ENCODE measurements at places on chromosomes 12 and 14.

DNA sequence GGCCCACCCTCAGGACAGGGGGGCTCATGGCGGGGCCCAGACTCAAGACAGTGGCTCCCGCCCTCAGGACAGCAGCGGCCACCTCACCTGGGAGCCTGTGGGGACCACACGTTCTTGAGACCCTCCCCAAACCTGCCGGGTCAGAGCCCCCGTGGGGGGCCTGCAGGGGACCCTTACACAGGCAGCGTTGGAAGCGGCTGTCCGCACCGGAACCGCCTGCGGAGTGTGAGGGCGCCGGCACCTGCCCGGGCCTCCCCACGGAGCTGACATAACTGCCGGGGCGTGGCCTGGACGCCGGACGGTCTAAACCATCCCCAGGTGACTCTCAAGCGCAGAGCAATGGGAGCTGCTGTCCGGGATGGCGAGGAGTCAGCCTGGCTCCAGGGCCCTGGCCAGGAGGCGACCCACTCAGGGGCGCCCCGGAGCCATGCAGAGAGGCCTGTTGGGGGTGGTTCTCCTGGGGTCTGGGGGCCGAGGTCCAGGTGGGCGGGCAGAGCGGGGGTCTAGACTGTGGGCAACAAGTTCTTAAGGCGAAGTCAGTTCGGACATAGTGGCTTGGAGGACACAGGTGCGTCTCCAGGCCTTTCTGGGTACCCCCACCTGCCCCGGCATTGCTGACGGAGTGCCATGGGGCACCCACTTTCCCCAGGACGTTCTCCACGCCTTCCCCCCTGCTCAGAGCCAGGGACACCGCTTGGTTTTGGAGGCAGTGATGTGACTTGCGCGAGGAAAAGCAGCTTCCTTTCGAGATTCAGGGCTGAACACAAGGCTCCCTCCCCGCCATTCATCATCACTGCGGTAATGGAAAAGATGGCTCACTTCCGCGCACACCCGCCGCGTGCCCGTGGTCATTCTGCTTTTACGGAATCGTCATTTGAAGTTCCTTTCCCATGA lies 23.2 kb downstream of the GALNT9 start:
- no peak for DNase-seq

DNA sequence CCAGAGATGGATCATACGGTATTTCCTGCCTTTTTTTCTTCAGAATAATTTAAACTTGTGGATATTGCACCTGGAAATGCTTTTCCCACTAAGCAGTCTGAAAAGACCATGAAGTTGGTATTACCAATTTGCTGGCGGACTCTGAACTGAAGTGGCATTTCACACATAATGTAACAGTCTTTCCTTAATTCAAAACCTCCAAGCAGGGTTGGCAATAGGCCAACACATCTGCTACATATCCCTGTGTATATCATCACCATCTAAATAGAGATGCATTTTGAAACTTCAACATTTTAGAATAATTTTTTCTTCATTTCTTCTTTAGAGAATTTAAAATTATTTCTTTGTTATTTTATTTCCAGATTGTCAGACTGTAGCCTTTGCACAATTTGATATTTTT lies 100.5 kb downstream of the TSPAN8 start:
- DNase-seq, result no peak

GRCh38 chr14:59321626-59321949 lies 133.1 kb downstream of the DAAM1 start:
- DNase-seq, result no peak

DNA sequence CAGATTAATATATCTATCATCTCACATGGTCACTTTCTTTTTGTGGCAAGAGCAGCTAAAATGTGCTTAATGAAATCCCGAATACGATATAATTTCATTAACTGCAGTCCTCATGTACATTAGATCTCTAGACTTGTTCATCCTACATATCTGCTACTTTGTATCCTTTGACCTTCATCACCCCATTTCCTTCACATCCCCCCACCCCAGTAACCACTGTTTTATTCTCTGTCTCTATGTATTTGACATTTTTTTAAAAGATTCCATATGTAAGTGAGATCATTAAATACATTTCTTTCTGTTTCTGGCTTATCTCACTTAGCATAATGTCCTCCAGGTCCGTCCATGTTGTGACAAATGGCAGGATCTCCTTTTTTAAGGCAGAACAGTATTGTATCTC lies 23.0 kb upstream of the ST8SIA1 start:
- DNase-seq, result no peak

GRCh38 chr12:120231316-120232011 lies 30.6 kb upstream of the RPLP0 start:
- no peak for DNase-seq

- DNase-seq, result no peak
These were observed 196.1 kb downstream of the TTC6 start for GRCh38 chr14:37791384-37792036.

GRCh38 chr14:22977684-22978486 lies 4.5 kb downstream of the AJUBA start:
- peak; percentile 93 for DNase-seq

- no peak for DNase-seq
These were observed 37.7 kb downstream of the CCDC175 start for GRCh38 chr14:59538936-59539335.

- DNase-seq, result no peak
These were observed 25.4 kb upstream of the ATXN2 start for GRCh38 chr12:111624540-111624939.

- DNase-seq, result no peak
These were observed 10.7 kb downstream of the NR1H4 start for GRCh38 chr12:100484183-100484886.

GRCh38 chr12:64603183-64603841 lies 7.0 kb upstream of the RASSF3 start:
- no peak for DNase-seq

- no peak for DNase-seq
These were observed 18.8 kb upstream of the PIK3C2G start for GRCh38 chr12:18242380-18243089.

- DNase-seq, result no peak
These were observed 8.3 kb downstream of the FICD start for GRCh38 chr12:108523365-108523764.

DNA sequence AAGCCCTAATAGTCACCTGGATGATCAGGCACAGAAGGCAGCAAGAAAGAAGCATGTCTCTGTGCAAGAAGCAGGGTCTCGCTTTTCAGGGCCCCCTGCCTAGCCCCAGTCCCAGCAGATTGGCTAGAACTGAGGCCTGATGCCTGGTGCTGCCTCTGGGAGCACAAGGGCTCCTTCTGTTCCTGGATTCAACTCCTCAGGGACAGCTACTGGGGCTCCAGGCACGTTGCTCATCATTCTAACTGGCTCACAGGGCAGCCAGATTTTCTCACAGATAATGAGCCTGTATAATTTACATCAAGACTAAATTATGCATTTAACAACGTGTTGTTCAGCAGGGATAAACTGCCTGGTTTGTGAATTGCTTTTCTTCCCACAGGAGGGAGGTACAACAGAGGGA lies 106.5 kb upstream of the PLXNC1 start:
- no peak for DNase-seq

GRCh38 chr12:124217508-124218242 lies 77.2 kb upstream of the RFLNA start:
- peak; percentile 35 for DNase-seq

DNA sequence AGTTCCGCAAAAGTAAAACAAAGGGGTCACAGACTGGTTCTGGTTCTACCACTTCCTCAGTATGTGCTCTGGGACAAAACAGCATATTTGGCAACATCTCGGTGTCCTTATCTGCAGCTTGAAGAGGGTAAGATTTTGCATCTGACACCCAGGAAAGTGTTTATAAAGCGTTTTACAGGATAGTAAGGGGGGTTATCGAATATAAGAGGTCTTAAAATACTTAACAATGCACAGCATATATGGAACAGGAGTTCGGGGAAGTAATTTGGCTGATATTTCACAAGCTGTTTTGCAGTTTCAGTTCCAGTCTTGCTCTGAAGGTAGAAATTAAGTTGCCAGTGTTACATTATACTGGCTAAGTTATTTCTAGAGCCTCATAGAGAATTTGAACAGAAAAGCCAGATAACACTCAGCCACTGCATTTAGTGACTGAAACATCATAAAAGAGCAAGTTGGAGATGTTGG lies 904 bp upstream of the MAP4K5 start:
- DNase-seq, result no peak

DNA sequence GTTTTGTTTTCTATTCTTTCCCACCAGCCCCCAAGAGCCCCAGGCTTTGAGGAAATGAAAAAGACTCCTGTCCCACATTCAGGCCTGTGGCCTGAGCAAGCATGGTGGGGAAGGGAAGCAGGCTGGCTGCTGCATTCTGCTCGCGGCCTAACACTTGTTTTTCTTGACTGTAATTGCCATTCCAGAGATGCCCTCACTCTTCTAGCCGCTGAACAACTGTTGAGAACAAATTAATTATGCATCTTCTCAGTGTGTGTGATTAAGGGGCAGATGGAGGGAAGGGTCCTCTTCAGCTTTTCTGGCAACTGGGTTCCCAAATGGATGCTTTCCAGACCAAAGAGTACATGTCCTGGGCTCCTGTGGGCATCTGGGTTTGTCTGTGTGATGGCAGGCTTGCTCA lies 43.3 kb downstream of the ADCK1 start:
- DNase-seq, result no peak

DNA sequence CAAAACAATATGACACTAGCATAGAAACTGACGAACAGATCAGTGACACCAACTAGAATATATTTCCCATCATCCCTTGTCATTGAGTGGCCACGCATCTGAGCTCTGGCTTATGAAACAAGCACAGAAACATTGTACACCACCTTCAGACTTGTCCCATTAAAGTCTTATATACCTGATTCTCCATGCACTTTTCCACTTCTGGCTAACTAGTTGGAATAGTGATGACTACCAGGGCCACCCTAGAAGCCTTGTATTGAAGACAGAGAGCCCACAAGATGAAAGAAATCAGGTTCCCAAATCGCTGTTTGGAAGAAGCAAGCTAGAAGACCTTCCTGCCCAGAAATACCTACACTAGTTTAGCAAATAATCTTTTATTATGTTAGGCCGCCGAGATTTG lies 99.7 kb upstream of the PPM1H start:
- no peak for DNase-seq

DNA sequence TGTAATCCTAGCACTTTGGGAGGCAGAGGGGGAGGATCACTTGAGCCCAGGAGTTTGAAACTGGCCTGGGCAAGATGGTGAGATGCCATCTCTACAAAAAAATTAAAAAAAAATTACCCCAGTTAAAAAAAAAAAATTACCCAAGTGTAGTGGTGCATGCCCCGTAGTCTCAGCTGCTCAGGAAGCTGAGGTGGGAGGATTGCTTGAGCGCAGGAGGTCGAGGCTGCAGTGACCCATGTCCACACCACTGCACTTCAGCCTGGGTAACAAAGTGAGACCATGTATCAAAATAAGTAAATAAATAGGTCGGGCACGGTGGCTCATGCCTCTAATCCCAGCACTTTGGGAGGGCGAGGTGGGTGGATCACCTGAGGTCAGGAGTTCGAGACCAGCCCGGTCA lies 128.8 kb downstream of the VRK1 start:
- DNase-seq, result no peak

GRCh38 chr14:104282332-104283196 lies 144.2 kb downstream of the KIF26A start:
- no peak for DNase-seq

DNA sequence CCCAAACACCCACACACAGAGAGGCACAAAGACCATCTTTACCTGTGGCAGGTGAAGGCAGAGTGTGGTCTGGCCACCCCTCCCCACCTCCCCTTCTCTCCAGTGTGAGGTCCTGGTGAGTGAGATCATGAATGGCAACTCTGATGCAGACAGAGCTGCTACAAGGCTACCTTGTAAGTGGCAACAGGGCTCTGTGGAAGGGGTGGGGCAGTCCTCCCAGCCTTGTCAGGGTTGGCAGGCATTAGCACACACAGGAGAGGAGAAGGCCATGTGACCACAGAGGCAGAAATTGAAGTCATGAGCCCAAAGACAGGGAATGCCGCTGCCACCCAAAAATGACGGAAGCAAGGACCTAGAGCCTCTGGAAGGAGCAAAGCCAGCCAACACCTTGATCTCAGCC lies 30.7 kb downstream of the VWF start:
- DNase-seq, result no peak

- no peak for DNase-seq
These were observed 45.1 kb downstream of the KICS2 start for GRCh38 chr12:64177001-64177400.

DNA sequence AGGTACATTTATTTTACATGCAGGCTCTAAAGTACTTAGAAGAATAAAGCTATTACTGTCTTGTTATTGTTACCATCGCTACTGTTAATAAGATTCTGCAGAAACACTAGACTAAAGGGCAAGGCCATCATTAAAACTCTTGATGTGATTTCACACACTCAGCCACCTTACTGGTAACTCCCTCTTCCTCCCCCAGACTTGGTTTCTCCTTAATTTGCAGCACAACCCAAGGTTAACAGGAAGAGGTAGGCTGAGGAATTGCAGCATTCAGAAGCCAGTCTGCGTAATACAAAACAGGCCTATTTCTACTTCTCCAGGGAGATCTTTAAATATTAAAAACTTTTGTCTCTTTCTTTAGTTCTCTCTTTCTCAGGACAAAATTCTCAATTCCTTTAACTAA lies 210.3 kb downstream of the BTG1 start:
- no peak for DNase-seq

DNA sequence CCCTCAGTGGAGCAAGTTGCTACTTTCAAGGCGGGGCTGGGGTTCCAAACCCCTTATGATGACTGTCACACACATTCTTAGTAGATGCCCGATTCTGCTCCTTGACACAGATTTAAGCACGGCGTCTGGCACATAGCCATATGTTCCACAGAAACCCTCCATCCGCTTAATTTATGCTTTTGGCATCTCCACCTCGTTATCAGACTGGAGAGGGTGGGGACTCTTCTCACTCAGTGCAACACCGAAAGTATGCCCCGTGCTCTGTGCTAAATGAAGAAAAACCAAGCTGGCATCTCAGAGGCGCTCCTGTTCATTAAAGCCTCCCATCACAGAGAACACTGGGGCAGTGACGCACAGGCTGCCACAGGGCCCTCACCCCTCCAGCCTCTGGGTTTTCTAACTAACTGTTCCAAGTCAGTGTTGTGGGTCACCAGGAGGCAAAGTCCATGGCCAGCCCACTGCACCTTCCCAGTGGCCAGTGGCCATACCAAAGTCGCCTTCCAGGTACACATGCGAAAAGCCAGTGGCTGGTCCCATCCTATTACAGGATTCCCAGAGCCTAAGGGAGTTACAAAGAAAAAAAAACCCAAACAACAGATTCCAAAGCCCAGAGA lies 27.3 kb downstream of the CCDC88C start:
- no peak for DNase-seq

DNA sequence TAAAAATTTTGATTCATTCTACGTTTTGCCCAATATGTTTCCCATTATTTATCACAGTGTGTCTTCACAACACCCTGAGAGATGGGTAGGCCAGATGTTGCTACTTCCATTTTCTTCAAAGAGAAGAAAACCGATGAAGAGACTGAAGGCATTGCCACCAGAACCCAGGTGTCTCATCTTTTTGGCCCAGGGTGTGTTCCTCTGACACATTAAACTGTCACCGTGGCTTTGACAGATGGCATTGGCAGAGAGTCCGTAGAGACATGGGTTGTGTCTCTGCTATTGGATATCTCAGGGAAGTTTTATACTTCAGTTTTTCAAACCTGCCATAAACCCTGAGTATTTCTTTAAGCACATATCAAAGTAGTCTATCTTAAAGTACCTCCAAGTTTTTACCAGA lies 11.3 kb upstream of the NUDT4 start:
- no peak for DNase-seq

GRCh38 chr14:52352061-52352491 lies 38.0 kb downstream of the PTGER2 start:
- DNase-seq, result no peak
